ENCODE measurements at places on chromosomes 11 and 22.

DNA sequence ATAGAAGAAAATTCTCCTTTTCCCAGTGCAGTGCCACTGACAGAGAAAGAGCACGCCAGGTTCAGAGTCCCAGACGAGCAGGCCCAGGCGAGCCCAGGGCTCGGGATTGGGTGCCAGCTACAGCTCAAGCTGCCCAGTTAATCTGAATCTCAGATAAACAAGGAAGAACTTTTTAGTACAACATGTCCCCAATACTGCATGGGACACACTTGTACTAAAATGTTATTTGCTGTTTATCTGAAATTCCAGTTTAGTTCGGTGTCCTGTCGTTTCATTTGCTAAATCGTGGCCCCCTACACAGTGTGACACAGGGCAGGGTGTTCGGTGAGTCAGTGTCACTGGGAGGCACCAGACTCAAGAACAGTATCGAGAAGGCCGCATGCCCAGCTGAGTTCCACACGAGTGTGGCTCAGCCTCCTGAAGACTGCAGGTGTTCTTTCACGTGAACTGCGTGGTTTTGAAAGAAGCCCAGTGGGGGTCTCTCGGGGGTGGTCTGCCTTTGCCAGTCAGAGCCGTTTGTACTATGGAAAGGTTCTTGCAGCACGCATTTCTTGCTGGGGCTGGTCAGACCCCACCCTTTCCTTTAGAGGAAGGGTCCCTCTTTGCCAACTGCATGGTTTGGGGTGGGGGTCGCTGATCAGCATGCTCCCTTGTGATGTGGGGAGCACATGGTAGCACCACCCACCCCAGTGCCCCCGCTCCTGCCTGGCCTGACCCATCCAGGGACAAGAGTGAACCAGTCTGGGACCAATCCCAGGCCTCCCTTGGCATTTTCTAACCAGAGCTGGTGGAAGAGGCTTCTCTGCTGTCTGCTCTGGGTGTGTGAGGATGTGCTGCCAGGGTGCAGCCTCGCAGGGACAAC is 115.6 kb upstream of the B3GAT1 start:
- DNase-seq: no peak

- no peak for DNase-seq
Measured at GRCh38 chr11:60699284-60699691, at the start of gene MS4A8. Gene MS4A8, plus strand, starts transcription at chr11:60699612. Its CDS starts 1,249 bp downstream, at chr11:60700861.

- DNase-seq: no peak
Measured at GRCh38 chr11:59754494-59754858, 700 bp upstream of the STX3 start.

- DNase-seq: no peak
Measured at GRCh38 chr11:19739872-19740271, 27.2 kb downstream of the NAV2 start.

DNA sequence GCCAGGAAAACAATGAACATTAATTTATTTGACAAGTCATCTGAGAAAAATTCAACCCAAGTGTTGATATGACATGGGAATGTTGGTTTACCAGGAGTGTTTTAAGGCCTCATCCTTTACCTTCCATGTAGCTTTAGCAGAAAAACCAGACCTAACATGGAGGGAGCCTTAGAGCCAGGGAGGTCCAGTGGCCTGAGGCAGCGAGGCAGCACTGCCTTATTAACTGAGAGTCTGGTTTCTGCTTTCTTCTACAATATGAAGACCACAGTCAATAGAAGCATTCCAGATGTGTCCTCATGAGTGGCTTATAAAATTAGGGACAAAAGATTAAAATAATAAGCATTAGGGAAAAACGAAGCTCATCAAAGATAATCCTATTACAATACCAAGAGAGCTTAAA is 61.5 kb downstream of the DKK3 start:
- no peak for DNase-seq

DNA sequence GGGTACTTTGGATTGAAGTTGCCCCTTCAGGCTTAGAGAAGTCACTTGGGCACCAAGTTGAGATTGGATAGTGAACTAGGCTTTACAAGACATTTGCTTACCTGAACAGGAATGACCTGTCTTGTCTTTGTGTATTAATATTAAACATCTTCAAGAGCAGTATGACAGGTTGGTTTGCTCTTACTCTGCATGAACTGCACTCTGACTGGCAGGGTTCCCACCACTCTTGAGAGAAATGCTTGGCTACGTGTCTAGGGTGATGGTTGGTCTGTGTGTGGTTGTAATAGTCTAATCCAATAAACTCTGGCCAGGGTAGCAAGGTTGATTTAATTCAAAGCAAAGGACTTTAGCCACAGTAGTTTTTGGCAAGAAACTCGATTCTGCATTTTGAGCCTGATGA is 20.1 kb upstream of the SPTBN2 start:
- DNase-seq: no peak

DNA sequence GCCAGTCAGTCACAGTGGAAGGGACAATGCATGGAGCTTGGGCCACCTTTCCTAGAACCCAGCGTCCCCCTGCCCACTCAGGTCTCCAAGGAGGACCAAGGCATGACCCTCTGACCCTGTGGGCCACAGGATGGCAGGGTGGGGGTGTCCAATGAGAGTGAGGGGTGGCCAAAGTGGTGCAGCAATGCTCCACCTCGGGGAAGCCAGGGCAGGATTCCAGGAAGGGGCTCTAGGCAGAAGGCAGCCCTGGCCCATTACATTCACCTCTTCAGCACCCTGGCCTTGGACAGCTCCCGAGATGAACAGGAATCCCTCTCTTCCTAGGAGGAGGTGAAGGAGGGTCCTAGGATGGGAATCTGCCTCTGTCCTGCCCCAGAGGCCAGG is 597.5 kb downstream of the BRD1 start:
- DNase-seq: no peak

GRCh38 chr22:45863981-45864751 is 112.8 kb downstream of the WNT7B start:
- DNase-seq: peak; percentile 72

GRCh38 chr22:49551446-49551845 is 276.2 kb downstream of the BRD1 start:
- DNase-seq: no peak

- DNase-seq: no peak
Measured at GRCh38 chr11:45436118-45436517, 150.0 kb upstream of the SYT13 start.

DNA sequence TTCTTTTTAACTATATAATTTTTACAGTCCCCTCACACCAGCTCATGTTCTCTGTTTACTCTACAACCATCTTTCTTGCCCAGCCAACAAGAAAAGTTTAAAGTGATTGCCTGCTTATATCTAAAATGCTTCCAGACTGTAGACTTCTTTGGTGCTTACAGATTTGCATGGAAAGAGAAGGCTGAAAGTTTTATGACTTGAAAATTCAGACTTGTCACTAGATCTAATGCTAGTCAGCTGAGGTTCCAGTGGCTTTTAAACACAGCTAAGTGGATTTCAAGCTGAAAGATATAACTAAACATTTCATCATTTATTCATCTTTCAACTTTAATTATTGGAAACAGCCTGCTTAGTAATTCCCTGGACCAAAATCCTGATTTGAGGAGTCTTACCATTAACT is 178.4 kb downstream of the NAV2 start:
- no peak for DNase-seq

DNA sequence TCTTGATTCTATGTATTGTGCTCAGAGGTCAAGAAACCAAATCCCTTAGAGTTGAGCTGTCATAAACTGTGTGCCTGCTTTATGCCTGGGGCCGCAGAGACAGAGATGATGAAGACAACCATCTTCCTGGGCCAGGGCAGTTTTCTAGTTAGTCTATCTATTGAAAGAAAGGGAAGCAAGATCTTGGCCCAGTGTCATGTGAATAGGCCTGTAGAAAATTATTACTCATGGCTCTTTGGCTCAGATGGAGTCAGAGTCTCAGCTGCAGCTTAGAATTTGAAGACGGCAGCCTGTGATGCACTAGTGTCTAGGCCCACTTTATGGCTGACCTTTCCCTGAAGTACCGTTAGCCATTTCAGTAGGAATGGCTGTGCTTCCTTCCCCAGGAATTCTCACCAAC is 112.0 kb downstream of the DBX1 start:
- DNase-seq: no peak
